ENCODE measurements at places on chromosomes 4 and X.

DNA sequence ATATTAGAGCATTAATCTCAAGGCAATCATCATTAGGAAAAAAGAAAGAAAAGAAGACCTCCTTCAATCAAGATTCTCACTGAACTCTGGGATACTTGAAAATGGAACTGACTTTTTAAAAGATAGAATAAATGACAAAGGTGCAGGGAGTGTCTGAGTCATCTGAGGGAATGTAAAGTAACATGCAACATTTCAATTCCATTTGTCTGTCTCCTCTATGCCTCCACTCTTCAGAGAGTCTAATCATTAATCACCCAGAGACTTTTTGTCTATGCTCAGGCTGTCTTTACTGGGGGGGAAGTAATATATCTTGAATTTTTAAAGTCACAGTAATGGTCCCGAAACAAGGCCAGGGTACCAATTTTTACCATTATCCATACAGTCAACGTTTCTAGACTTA, 55.0 kb upstream of the PACRGL start:
- DNase-seq, result no peak

DNA sequence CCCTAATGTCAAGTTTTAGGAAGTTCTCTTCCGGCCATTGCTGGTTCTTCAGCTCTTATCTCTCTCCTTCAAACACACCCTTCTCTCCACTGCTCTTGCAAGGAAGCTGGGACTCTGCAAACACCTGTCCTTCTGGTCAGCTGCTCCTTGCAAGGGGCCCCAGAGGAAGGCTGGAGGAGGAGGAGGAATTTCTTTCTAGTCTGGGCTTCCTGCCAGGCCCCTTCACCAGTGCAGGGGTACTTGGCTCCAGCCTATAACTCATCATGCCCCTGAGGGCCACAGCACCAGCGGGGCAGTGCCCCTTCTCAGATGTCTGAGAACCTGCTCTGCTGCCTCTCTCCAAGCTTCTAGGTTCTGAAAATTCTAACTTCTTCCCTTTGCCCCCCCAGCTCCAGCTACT, 46.7 kb downstream of the REELD1 start:
- DNase-seq, result no peak

GRCh38 chr4:105282489-105282888, 135.8 kb downstream of the TET2 start:
- no peak for DNase-seq

GRCh38 chrX:122218666-122219065, 965.4 kb upstream of the GRIA3 start:
- DNase-seq, result no peak

DNA sequence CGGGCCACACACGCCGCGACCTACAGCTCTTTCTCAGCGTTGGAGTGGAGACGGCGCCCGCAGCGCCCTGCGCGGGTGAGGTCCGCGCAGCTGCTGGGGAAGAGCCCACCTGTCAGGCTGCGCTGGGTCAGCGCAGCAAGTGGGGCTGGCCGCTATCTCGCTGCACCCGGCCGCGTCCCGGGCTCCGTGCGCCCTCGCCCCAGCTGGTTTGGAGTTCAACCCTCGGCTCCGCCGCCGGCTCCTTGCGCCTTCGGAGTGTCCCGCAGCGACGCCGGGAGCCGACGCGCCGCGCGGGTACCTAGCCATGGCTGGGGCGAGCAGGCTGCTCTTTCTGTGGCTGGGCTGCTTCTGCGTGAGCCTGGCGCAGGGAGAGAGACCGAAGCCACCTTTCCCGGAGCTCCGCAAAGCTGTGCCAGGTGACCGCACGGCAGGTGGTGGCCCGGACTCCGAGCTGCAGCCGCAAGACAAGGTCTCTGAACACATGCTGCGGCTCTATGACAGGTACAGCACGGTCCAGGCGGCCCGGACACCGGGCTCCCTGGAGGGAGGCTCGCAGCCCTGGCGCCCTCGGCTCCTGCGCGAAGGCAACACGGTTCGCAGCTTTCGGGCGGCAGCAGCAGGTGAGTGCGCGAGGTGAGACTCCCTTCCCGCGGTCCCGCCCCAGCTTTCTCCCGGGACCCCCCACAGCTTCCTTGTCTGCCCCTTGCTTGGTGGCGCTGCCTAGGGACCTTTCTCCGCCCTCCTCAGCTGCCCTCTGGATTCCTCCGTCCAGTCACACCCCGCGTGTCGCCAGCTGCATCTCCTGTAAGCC, 678 bp downstream of the BMP3 start:
- DNase-seq, result peak; percentile 3

DNA sequence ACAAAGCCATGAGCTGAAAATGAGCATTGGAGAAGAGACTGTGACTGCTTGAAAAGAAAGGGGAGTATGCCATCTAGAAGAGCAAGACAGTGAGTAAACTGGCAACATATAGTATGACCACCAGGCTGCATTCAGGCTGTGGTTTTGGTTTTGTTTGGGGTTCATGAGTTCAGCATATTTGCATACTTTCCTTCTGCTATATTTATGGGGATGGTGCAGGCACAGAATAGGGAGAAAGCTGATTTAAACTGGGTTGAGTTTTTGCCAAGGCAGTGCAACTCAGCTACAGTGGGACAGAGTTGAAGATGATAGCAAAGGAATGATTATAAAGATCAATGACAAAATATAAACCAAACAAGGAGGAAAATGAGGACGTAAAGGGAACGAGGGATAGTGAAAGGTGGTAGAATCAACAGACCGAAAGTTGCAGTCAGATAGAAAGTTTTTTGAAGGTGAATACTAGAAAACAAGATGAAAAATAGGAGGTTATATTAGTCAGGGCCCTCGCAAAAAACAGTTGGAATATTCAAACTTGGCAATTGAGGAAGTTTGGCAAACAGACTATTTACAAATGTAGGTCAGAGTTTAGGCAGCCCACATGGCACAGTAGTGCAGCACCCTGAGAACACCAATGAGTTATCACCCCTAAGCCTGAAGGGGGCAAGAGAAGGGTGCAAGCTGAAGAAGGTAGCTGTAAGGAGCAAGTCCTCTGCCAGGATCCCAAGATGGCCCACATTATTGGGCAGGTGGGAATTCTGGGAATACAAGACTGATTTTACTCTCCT, 114.8 kb upstream of the MAP9 start:
- DNase-seq, result peak; percentile 18

Data from astrocyte (in vitro differentiated cells and primary cell).